Spinal cord (tissue), 10 donors: ENCODE measurements at places on chromosomes 1 and 21. TPM values are rescaled to one million over a fixed set of nuclear protein-coding genes. Genes with fewer than 3 reads are reported as not detected.

SYNC gene
- total RNA-seq: 10.6 TPM

OR14A2 gene
- not detected for total RNA-seq

OR2T33 gene
- not detected for total RNA-seq

TBX19 gene
- 1.3 TPM for total RNA-seq

TRIM63 gene
- not detected for total RNA-seq

TUT4 gene
- 92.5 TPM for total RNA-seq

DR1 gene
- 32.6 TPM for total RNA-seq

RNF187 gene
- total RNA-seq: 58.9 TPM

CSMD2 gene
- total RNA-seq: 16.0 TPM

CBS gene
- total RNA-seq: 25.8 TPM

KRTAP27-1 gene
- total RNA-seq: not detected

RHBDL2 gene
- 0.69 TPM for total RNA-seq
